ENCODE measurements at places on chromosomes 7 and 10.
A peak's percentile ranks its signal among the peaks of the same experiment; 100 is the strongest.

DNA sequence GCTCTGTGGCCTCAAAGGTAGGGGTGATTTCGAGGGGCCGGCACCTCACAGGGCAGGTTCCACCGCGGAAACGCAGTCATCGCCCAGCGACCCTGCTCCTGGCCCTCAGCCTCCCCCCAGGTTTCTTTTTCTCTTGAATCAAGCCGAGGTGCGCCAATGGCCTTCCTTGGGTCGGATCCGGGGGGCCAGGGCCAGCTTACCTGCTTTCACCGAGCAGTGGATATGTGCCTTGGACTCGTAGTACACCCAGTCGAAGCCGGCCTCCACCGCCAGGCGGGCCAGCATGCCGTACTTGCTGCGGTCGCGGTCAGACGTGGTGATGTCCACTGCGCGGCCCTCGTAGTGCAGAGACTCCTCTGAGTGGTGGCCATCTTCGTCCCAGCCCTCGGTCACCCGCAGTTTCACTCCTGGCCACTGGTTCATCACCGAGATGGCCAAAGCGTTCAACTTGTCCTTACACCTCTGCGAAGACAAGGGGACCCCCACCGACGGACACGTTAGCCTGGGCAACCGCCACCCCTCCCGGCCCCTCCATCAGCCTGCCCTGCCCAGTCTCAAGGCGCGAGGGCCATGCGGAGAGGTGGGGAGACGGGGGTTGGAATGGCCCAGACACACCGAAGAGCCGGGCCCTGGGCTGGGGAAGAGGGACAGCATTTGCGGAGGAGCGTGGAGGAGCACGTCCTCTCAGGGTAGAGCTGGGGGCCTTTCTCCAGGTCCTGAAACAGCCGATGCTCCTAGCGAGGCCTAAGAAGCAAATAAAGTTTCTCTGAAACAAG is 6.0 kb downstream of the SHH start:
- no peak for DNase-seq

DNA sequence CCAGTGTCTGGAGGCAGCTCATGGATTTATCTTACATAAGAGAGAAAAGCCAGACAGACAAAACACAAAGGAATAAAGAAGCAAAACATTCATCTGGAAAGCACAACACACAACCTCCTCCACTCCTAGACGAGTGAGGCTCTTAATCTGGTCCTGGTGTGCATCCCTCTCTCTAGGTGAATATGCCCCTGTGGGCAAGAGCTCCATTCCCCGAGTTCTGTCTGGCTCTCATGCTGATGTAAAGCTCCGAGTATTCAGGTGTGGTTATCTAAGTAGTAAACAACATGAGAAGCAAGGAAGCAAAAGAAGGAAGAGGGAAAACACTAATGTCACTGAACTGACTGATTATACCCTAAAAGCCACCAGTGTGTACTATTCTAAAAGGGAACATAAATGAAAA is 47.9 kb upstream of the FEZF1 start:
- no peak for DNase-seq

- no peak for DNase-seq
Observed at GRCh38 chr10:92027141-92027540, 103.6 kb downstream of the BTAF1 start.

GRCh38 chr7:154231732-154232131 is 179.5 kb downstream of the DPP6 start:
- DNase-seq = no peak

- no peak for DNase-seq
Observed at GRCh38 chr7:133777701-133778100, 349.4 kb upstream of the LRGUK start.

DNA sequence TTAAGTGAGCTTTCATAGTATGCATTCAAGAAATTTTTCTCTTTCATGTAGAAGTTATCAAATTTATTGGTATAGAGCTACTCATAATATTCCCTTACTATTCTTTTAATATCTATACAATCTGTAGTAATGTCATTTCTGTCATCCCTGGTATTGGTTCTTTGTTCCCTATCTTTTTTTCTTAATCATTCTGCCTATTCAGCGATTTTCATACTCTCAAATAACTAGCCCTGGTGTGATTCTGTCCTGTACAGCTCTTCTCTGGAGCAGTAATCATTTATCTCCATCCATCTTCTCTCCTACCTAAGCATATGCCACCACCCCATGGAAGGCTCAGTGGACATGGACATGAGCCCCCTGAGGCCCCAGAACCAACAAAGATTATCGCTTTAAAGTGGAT is 213.2 kb upstream of the NEBL start:
- no peak for DNase-seq

GRCh38 chr7:6613706-6614105 is 1.7 kb upstream of the ZNF853 start:
- no peak for DNase-seq

DNA sequence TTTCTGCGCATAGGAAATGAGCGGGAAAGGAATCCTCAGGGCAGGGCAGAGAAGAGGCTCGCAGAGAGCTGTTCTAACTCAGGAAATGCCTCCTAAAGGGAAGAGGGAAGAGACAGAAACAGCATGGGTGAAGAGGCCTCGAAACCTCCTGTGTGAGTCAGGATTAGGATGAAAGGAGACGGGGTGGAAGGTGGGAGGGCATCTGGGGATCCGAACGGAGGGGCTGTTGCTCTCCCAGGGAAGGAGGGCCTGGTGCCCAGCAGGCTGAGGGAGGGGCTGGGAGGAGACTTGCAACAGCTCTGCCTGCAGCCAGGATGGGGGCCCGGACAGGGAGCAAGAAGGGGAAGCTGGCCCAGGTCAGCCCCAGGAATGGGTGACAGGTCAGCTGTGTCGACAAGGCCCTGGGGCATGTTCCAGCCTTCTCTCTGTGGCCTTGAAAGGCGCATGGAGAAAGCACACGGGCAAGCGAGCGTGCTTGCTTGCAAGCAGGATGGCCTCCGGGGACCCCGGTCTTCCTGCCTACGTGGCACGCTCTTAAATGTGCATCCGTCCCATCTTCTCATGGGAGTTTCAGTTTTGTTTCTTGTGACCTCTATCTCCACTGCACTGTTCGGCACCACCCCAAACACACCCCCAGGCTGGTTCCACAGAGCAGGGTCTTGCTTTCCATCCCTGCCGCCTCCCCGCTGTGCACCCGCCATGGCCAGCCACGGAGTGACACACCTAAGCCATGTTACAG is 63.5 kb downstream of the HIPK2 start:
- DNase-seq = peak; percentile 14

GRCh38 chr7:128858380-128859231 is 4.0 kb upstream of the ATP6V1F start:
- DNase-seq = no peak

- DNase-seq = no peak
Observed at GRCh38 chr7:77580762-77581350, 43.8 kb downstream of the PTPN12 start.

DNA sequence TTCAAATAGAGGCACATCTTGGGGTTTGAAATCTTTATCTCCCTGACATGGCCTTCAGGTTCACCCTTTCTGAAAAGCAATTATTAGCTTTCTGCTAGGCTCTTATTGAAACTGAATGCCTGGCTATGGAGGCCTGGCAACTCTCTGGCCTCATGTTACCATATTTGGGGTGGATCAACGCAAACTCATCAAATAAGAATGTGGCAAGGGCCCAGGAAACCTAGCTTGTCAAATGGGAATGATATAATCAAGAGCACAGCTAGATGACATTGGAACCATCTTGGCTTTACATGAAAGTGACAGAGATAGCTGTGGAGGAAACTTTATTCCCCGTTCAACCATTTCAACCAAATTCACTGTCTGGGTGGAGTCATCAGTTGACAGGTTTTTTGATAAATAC is 202.8 kb upstream of the SMIM30 start:
- DNase-seq = no peak

- DNase-seq = no peak
Observed at GRCh38 chr10:129621693-129622092, 154.7 kb downstream of the MGMT start.

- DNase-seq = no peak
Observed at GRCh38 chr10:128916383-128916782, 550.7 kb upstream of the MGMT start.

- DNase-seq = no peak
Observed at GRCh38 chr10:67471022-67471421, 225.0 kb downstream of the CTNNA3 start.

- no peak for DNase-seq
Observed at GRCh38 chr7:10934292-10934691, 39.4 kb upstream of the PHF14 start.

GRCh38 chr10:130989670-130990232 is 321.8 kb downstream of the TCERG1L start:
- no peak for DNase-seq

- no peak for DNase-seq
Observed at GRCh38 chr7:40799493-40800403, 664.9 kb downstream of the SUGCT start.

GRCh38 chr7:22649686-22650085 is 77.3 kb upstream of the IL6 start:
- DNase-seq = no peak

GRCh38 chr7:131935180-131935579 is 378.8 kb upstream of the PODXL start:
- no peak for DNase-seq

GRCh38 chr10:69751214-69751613 is 50.5 kb upstream of the COL13A1 start:
- DNase-seq = no peak

GRCh38 chr10:4617589-4617988 is 208.4 kb upstream of the AKR1E2 start:
- DNase-seq = no peak

GRCh38 chr7:22574754-22575520 is 74.9 kb upstream of the STEAP1B start:
- no peak for DNase-seq

GRCh38 chr7:115572111-115572510 is 458.5 kb downstream of the TFEC start:
- no peak for DNase-seq

GRCh38 chr7:129958643-129959470 is 6.1 kb upstream of the UBE2H start:
- no peak for DNase-seq

DNA sequence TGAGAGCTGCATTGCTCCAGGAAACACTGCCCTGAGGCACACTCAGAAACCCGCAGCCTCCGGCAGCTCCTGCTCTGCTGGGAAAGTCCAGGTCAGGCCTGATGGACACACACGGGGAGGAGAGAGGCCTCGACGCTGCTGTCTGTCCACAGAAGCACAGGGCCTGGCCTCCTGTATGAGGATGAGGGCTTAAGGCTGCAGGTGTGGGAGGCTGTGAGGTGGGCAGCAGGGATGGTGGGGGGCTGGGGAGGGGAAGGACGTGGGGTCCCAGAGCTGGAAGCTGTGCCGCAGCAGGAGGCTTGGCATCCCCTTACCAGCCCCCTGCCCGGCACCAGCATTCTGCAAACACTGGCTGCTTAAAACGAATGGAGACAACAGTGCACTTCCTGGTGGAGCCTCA is 186.2 kb downstream of the DNAJB6 start:
- DNase-seq = no peak

- DNase-seq = no peak
Observed at GRCh38 chr10:54607983-54608382, 193.0 kb downstream of the PCDH15 start.

GRCh38 chr7:91843831-91844230 is 36.7 kb downstream of the MTERF1 start:
- DNase-seq = no peak

GRCh38 chr7:154769527-154769926 is 233.4 kb downstream of the PAXIP1 start:
- no peak for DNase-seq

DNA sequence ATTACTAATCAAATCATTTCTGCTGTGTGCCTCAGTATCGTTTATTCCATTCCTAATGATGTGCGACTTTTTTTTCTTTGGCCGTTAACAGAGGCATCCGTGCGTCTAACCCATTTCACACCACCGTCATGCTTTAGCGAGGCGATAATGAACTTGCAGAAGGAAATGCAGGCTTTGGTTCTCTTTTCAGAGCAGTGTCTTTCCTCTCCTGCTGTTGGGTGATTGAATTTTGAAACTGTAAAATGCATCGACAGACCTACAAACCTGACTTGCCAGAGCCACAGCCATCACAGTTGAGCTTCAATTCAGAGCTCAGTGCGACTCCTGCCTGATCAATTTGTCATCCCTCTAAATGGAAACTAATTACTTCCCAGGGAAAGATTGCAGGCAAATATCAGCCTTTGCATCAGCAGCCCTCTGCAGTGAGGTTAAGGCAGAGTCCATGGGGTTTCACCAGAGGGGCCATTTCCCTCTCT is 486.0 kb upstream of the GALNT17 start:
- DNase-seq = no peak

DNA sequence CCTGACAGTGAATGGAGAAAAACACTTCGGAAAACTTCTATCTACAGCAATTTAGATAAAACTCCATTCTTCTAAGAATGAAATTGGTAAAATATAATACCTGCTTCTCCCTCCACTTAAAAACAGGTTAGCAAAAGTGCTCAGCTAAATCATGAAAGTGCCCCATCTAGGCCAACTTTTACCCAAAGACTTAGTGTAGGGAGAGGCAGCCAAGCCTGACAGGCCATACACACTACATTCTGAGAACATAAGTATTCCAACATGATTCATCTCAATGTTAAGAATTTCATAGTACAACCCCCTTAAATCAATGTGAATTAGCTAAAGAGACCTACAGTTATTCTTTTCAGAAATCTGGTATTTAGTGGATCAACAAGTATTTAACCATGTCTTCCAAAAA is 7.2 kb downstream of the FAM3C start:
- DNase-seq = no peak

- DNase-seq = no peak
Observed at GRCh38 chr10:31313396-31313795, 5.6 kb upstream of the ZEB1 start.

- DNase-seq = no peak
Observed at GRCh38 chr7:138158739-138159528, 82.7 kb downstream of the AKR1D1 start.

DNA sequence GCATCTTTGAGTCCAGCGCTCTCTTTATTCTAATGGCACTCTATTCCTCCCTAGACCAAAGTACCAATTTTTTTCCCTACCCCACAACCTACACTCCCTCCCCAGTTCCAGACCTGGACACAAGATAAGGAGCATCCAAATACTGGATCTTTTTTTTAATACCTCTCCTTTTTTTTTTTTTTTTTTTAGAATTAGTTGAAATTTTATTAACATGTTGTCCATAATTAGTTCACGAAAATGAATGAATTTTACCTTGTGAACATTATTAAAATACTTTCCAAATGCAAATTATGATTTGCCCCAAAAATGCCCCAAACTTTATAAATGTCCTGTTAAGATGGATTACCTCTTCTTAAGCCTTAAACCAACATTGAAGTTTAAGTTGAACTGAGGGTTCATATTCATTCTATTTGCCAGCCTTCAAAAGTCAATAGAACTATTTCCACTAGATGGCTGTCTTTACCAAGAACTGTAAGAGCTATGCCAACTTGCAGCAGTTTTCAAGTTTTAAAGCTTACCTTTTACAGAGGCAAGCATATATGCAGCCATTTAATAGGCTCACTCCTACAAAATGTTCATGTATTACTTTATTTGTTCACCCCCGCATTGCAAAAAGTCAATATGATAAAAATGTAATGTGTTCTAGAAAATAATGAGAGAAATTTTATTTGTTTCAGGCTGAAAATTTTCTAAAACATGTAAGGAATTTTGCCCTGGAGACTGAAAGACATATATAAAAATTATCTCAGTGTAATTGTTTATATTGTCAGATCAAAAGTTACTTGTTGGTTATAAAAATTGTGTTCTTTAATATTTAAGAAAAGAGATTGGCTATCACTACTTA is 39.7 kb upstream of the TNKS2 start:
- no peak for DNase-seq

GRCh38 chr7:116182023-116182422 is 28.3 kb upstream of the TES start:
- no peak for DNase-seq

All from esophagus squamous epithelium (tissue), 5 donors.